ENCODE measurements at places on chromosomes 7 and 10.

DNA sequence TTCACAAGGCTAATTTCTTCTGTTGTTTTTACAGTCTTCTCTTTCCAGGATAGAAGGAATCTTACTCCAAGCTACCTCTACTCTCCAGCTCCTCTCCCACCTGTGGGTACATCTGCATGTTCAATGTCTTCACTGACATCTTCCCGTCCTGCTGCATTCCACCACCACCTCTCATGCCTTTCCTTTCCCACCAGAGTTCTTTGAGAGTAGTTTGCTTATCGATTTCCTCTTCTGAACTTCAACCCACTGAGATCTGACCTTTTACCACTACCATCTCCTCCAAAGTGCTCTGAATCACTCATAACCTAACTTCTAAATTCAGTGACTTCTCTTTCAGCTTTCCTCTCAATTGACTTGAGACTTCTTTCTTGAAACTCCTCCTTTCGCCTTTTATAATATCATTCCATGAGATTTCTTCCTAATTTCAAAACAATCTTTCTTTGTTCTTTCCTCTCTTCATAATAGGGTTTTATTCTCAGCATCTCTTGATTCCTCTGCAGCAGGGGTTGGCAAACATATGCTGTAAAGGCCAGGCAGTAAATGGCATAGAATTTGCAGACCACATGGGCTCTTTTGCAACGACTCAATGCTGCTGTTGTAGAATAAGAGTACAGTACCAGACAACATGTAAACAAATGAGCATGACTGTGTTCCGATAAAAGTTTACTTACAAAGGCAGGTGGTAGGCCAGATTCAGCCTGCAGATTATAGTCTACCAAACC lies 22.1 kb downstream of the ACSL5 start:
- no peak for DNase-seq

- peak; percentile 66 for DNase-seq
These were observed 36.1 kb upstream of the CCNY start for GRCh38 chr10:35300063-35300699.

DNA sequence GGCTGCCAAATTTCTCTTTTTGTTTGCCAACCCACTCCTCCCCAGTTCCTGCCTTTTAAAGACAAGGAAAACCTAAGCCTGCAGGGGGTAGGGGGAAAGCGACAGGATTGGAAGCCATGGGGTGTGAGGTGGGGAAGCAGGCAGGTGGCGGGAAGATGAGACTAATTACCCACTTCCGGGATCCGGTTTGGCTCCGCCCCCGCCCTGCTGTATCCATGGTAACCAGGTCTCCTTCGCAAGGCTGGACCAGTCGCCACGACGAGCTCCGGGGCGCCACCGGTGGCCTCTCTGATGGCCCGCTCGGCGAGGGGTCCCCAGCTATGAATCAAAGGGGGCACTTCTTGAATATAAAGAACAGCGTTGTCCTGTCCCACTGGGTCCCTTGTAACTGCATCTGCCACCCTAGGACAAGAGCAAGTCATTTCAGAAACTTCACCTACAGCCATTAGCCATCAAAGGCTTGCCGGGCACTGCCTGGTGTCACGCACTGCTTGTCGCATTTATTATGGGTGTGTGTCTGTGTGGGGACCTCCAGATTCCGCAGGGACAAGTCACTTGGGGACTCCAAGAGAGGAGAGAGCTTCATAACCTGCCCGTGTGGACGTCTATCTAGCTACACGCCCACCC lies 55.4 kb upstream of the LMTK2 start:
- DNase-seq, result no peak

DNA sequence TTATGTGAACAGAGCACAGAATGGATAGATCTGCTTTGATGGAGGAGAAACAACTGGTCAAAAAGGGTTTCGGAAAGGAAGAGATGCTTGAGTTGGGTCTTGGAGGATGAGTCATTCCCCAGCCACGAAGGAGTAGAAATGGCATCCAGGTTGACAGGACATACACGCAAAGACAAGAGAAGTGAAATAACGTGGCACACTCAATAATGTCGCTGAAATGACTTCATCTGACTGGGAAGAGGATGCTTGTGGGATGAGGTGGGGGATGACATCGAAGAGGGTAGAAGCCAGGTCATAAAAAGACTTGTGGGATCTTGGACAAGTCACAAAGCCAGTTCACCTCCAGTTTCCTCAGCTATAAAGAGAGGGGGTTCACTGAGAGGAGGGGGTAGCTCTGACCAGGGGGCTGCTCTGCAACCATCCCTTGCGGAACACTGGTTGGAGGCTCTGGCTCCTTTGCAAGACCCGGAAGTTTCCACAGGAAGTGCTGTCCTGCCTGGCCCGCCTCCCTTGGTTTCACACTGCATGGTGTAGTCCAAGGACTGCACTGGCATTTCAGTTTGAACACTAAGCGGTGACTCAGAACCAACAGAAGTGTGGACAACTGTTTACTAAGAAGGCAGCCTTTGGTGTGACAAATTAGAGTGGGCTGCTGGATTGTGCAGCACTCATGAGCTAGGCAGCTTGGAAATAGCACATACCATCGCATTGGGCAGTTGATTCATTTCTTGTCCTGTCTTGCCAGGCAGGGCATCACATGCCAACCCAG lies 189.9 kb upstream of the ADO start:
- DNase-seq, result no peak

- no peak for DNase-seq
These were observed 12.4 kb downstream of the PRKAG2 start for GRCh38 chr7:151864561-151864960.

DNA sequence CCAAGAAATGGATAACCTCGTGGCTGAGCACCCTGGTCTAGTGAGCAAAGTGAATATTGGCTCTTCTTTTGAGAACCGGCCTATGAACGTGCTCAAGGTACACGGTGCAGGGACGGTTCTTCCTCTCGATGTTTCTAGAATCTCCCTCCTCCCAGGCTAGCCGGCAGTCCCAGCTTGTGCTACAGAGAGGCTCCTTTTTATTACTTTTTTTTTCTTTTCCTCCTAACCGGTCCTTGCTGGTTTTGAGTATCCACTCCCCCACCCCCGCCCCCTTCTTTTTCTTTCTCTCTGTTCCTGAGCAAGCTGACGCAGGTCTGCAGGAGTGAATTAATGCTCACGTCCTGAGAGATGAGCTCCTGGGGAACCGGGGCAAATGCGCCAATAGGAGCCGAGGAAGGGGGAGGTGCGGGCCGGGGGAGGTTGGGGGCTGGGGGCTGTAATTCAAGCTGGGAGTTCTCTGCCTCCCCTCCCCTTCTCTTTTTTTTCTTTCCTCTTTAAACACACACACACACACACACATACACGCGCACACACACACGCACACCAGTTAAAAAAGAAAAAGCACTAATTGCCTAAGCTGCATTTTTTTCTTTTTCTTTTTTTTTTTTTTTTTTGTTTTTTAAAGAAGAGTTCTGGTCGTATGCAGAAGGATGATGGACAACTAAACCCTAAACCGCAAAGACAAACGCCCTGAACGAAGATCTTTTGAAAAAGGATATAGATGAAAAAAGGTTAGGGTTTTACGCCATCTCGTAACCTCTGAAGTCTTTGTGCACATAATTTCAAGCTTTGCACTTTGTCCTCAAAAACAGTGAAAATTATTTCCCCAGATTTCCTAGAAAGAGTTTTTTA lies 6.6 kb downstream of the CPA2 start:
- DNase-seq, result peak; percentile 52

GRCh38 chr10:986881-987619 lies 1.2 kb upstream of the GTPBP4 start:
- DNase-seq, result no peak

GRCh38 chr10:13231808-13232207 lies 2.4 kb downstream of the UCMA start:
- no peak for DNase-seq

DNA sequence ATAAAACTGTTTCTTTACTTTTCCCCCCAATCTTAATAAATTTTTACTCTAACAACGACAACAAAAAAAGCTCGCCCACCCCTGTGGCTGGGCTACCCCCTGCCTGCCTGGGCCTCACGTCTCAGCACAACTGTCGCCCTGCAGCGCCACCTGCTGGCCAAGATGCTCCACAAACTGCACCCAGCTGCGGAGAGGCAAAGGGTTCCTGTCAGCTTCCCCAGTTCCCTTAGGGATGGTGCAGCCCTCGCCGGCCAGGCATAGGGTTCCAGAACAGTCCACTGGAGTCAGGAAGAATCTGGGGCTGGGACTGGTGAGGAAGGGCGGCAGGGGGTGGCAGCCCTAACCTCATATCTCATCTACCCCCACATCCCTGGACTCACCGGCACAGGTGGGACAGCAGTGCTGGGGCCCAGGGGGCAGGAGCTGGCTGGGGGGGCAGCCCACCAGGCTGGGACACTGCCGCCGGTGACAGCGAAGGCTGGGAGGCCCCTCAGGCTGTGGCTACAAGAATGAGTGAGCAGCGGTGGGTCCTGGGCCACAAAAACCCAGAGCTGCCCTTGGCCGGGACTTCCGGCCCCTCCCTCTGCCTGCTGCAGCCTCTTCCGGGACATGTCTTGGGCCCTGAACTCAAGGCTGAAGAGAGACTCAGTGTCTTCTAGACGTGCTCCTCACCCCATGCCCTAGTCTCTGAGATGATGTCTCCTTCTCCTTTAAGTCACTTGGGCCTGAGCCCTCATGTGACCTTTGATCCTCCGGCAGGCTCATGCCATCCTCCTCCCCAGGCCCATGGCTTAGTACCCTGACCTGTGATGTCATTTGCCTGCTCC lies 21.2 kb downstream of the ATP6V1F start:
- DNase-seq, result peak; percentile 48

DNA sequence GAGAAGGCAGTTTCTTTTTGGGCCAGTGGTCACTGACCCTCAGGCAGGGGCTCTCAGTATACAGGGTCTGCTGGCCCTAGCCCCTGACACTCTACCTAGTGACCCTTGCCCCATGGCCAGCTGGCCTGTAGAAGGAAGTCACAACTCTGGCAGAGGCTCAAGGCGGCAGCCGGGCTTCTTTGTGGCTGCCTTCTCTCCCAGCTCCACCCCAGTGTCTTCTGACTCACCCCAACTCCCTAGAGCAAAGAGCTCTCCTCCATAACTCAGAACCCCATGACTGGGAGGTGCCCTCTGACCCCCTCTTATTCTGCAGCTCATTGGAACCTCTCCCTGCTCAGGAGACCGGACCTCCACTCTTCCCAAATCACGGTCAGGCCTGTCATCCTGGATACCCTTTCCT lies 358.2 kb downstream of the FGFR2 start:
- no peak for DNase-seq

- DNase-seq, result no peak
These were observed 50.4 kb downstream of the VTI1A start for GRCh38 chr10:112497347-112497950.

DNA sequence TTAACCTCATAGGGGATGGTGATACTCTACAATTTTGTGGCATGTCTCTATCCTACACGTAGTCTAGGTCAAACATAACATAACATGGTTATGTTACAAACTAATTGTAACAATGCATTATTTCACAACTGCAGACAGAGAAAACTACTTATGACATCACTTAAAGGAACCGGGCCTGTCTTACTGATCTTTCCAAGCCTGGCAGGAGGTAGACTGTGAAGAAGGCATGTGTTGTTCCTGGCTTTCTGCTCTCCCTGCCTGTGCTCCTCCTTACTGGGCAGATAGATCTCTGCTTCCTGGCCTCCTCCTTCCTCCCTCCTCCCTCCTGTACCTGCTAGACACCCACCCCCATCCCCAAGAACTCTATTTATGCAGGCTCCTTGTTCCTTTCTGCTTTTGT lies 5.4 kb downstream of the CACNB2 start:
- no peak for DNase-seq

DNA sequence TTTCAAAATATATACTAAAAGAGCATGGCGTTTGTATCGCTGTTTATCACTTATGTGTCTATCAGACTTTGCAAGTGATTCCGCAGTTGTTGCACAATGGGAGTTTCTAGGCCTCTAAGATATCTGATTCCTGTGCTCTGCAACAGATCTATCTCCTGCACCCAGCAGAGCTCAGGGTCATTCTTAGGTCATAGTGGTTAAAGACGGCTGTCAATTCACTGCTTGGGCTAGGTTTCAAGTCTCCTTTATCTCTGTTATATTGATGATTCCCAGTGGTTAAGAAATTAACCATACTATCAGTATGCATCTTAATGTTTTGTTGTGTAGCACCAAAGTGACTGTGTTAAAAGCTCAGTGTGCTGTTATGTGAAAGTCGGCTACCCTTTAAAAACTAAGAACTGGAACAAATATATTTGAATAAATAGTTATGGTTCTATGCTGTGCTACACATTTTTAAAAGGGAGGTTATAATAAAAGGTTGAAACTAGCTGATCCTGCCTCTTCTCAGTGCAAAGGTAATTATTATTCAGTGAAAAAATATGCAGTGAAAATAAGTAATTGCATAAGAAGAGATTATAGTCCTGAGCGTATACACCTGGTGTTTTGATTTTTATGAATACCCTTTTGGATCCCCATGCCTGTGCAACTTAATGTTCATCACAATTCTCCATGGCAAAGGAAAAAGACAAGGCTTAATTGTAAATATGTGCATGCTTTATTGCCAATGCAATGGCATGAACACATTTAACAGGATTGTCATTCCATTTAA lies 24.0 kb downstream of the HOXA1 start:
- no peak for DNase-seq

DNA sequence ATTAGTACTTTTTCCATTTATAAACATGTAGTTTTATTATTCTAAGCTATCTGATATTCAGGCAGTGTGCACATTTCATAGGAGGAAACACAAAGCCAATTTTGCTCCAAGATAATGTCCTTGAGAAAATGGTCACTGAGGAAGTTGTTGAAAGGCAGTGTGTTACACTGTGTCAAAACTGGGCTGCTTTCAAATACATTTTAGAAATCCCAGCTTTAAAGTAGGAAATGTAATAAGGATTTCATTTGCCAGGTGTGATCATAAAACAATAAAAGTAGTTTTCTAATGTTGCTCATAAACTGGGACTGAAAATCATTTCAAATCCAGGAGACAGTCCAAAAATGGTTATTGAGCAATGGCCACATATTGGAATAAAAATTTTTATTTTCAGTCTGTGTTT lies 80.1 kb downstream of the WDR37 start:
- no peak for DNase-seq

GRCh38 chr10:24262929-24263590 lies 54.1 kb downstream of the KIAA1217 start:
- no peak for DNase-seq

- no peak for DNase-seq
These were observed 5.6 kb downstream of the DAGLB start for GRCh38 chr7:6442114-6442513.
